GM12865 (cell line): ENCODE measurements at places on chromosomes 6 and 20.

- DNase-seq: peak; percentile 75
Observed at GRCh38 chr20:15564981-15565380, 1008.3 kb downstream of the KIF16B start.

DNA sequence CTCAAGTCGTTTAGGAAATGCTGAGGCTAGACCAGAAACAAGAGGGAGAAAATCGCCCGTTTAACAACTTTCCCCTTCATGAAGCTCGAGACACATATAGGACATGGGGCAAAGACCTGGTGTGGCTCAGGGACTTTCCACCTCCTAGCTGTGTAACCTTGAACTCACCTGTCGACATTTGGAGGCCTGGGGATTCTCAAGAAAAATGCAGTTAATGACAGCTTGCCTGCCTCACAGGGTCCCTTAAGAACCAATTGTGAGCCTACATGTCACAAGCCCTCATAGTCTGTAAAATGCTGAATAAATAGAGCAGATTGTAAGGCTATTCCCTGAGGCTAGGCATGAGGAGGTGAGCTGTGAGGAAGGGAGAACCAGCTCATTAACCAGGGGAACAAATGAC, 35.1 kb downstream of the MGME1 start:
- DNase-seq: peak; percentile 77

GRCh38 chr20:50299325-50299629, 108.6 kb downstream of the CEBPB start:
- DNase-seq: no peak

DNA sequence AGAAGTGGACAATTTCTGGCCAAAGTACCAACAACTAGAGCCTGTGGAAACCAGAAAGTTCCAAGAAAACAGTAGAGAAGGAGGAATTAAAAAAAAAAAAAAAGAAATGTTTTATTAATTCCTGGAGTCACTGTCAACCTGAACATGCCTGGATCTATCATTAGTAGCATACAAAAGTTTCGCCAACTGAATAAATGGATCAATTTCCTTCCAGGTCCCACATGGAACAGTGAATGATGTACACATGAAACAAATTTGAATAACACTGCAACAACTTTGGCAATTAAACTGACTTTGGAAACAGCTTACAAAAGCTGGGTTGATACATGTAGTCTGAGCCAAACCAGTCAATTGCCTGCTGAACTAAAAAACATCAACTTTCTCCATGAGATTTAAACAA, 90.0 kb upstream of the HMGCLL1 start:
- no peak for DNase-seq

DNA sequence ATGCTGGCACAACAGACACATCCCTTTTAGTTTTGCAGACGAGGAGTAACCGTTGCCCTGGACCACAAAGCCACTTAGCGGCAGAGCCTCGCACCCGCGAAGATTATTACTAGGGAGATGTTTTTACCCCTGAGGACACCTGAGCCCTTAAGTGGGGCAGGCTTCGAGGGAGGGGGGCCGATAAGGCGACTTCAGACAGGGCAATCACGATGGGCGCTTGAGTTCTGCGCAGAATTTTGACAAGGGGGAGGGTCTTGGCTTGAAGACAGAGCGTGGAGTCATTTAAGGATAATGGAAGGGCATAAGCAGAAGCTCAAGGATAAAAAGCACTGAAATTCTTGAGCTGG, 650 bp upstream of the TTK start:
- DNase-seq: no peak

DNA sequence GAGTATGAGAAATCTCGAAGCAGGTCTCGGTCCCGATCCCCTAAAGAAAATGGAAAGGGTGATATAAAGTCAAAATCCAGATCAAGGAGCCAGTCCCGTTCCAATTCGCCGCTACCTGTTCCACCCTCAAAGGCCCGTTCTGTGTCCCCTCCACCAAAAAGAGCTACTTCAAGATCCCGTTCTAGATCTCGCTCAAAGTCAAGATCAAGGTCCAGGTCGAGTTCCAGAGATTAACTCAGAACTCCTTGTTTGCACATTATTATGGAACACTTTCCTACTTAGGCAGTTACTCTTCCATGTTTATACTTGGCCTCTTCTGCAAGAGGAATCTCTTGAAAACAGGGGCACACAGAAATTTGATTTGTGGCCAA, 3.1 kb downstream of the SRSF6 start:
- DNase-seq: no peak

GRCh38 chr6:142469220-142469619, 167.4 kb downstream of the ADGRG6 start:
- DNase-seq: no peak

GRCh38 chr6:48110436-48111142, 408 bp downstream of the PTCHD4 start:
- no peak for DNase-seq

DNA sequence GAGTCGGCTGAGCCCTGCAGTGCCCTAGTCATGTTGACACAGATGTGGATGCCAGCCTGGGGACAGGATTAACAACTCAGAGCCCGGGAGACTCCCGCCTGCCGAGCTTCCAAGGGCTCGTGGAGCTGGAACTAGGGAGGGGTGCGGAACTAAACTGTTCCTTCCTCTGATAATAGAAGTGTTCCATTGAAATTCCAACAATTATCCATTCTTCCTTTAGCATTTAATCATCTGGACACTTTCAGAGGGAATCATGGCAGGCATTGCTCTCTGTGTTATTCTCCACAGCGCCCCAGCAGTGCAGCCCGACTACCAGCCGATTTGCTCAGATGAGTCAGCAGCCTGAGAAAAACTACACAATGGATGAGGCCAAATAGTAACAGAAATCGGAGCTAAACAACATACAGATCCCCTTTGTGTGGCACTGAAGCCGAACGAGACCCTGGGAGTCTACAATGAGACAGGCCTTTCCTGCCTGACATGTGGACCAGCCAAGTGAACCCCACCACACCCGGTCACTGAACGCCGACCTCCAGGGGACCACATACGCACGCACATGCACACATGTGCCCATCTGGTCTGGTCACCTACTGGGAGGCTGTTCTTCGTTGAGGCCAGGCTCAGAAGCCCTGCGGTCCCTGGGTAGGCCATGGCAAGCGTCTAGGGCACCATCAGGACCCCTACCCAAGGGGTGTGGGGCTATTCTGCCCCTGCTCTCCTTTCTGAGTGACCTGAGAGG, 238.4 kb upstream of the AFDN start:
- no peak for DNase-seq

- DNase-seq: peak; percentile 63
Observed at GRCh38 chr6:158313989-158314388, 1.7 kb downstream of the TULP4 start.

- DNase-seq: peak; percentile 78
Observed at GRCh38 chr20:34579979-34580940, 21.7 kb downstream of the MAP1LC3A start.

DNA sequence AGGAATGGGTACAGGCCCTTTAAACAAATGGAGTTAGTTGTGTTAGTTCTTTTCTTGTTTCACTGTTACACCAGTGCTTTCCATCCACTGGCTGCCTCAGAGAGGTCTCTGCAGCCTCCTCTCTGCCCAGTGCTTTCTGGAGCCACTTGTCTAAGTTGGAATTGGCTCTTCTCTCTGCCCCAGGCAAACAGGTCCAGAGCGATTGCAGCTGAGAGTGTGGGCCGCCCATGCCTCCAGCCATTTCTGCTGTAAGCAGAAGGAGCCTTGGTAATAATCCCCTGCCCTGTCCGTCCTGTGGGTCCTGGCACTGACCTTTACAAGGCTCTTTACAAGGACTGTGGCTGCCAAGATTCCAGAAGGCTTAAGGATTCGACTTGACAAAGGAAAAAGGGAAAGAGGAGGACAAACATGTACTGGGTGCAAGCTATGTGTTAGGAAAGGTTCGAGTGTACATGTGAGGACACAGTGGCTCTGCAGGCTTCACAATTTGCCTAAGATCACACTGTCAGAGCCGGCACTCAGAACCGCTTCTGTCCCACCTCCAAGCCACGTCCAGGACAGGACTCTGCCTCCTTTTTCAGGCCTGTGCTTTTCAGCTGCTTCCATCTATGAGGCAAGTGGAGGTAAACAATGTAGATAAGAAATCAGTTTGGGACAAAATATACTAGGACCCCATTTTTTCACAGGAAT, 88.5 kb downstream of the POPDC3 start:
- no peak for DNase-seq

- DNase-seq: no peak
Observed at GRCh38 chr20:5656126-5656525, 94.1 kb upstream of the SHLD1 start.

- DNase-seq: no peak
Observed at GRCh38 chr6:79538106-79538971, 1.1 kb upstream of the LCA5 start.

DNA sequence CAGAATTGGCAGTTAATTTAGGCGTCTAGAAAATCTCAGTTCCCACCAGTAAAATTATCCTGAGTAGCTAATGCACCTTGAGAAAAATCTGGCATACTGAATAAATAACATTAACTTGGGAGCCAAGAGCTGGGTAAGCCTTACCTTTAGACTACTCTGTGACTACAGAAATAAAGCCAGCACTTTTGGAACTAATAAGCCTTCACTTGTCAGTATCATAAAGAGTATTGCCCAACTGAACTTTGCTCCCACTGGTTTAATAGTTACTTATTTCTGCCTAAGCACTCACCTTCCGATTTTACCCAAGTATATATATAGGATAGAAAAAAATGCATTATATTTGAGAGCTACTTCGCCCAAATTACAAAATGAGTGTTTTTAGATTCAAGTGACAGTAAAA, 10.7 kb downstream of the FAM8A1 start:
- DNase-seq: no peak

- DNase-seq: no peak
Observed at GRCh38 chr20:36310215-36310981, 4.3 kb downstream of the DLGAP4 start.

DNA sequence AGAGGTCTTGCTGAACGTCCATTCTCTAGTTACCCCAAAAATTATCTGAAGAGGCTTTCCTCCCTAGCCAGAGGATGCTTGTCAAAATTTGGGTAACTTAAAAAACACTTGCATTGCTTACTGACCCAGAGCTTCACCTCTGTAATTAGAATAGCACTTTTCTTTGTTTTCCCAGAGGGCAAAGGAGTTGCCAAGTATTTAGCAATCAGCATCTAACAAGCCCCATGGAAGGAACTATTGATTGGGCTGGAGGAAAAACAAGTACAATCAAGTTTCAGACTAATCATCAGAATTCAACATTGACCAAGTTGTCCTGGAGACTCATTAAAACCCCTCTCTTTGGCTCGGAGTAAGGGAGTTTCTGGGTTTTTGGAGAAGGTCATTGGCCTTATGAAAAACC, 226.4 kb downstream of the TBC1D7 start:
- DNase-seq: no peak
